ENCODE measurements at places on chromosomes 3 and 15.

DNA sequence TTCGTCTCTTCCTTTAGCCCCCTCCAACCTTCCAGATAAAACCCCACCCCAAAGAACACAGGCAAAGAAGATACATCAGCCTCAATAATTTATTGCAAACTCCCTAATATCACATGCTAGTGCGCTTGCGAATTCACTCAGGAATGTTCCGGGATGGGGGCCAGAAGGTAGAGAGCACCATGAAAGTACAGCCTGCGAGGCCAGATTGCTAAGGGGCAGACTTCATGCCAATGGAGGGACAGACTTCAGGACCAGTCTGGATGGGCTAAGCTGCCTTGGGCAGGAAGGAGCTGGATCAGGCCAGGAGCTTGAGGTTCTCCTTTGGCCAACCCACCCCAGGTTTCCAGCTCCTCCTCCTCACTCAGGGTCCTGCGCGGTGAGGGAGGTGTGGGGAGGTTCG lies 13.4 kb downstream of the CIDEC start:
- DNase-seq, result no peak

DNA sequence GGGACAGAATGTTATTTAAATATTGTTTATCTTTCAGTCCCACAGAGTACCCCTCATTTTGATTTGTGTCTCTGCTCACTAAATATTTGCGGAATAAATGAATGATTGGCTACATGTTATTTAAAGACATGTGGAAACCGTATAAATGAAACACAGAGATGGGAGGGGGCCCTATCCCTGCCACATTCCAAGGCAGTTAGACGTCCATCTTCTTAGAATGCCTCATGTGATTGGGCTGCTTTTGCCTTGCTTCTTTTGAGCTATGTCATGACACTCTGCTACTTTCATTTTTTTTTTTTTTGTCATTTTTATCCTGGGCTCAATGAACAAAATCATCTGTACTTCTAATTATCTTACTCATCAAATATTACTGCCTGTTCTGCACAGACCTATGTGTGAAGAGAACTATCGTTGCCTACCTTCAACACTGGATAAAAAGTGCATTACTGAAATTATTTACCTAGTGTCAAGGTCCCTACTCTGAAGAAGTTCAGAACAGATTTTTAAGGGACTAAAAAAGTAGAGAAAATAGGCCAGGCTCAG lies 83.9 kb upstream of the FAM98B start:
- no peak for DNase-seq

GRCh38 chr3:127484601-127485388 lies 105.7 kb downstream of the TPRA1 start:
- no peak for DNase-seq

- no peak for DNase-seq
Observed at GRCh38 chr3:71299160-71299559, 284.4 kb downstream of the FOXP1 start.

DNA sequence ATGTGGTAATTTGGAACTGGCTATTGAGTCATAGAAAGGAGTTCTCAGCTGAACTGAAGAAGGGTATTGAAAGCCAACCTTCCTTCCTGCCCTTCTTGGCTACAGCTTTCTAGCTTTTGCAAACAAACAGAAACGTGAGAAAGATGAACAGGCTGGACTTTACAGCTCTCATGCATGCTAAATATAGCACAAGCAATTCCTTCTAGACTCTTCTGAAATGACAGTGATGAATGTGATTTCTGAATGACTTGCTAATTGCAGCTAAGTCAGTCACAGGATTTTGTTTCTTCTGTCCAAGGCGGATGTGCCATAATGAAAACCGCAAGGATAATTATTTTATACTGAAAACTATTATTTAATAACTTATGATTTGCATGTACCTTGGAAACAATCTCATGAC lies 36.3 kb downstream of the BCHE start:
- DNase-seq, result no peak

DNA sequence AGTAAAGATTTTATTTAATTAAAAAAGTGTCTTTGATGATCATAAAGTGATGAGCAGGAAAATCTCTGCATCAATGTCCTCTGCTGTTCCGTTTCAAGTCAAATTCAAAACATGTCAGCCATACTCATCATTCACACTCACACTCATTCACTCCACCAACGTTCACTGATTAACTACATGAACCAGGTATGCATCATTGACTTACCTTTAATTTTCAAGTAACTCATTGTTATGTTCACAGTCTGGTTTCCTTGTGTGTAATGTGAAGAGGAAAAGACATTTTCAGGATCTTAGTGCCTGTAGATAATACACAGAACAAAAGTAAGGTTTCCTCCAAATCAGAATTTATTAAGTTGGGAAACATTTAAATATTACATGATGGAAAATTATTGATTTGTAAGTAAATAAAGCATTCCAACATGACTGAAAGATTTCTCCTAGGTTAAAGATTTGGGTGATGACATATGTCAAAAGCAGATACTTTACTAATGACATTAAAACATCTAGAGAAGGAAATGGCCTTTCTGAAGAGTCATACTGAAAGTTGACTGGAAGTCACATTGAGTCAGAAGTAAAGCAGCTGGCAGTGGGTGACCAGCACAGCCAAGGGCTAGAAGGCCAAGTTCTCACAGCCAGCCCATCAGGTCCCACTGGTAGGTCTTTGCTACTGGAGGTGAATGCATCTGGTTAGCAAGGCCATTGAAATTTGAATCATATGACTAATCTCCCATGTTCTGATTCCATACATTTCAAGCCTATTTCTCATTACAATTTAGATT lies 251.9 kb downstream of the CDIN1 start:
- DNase-seq, result peak; percentile 30

DNA sequence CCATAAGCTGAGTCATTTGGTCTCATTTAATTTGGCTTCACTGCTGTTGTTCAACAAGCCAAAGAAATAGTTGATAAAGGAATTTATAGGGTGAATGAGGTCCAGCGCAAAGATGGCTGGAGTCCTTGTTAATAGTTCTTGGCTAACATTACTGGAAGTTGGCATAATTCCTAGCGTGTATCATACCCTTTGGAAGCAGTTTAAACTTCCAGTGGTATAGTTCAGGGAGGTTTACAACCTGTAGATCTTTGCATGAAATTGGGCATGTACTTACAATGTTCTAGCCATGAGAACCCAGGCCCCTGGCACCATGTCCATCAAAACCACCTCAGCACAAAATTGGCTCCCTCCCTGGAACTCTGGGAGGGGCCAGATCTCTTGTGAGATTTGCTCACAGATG lies 380.8 kb downstream of the LRTM1 start:
- DNase-seq, result no peak

- DNase-seq, result peak; percentile 81
Observed at GRCh38 chr3:194333212-194333980, 17.7 kb downstream of the CPN2 start.

DNA sequence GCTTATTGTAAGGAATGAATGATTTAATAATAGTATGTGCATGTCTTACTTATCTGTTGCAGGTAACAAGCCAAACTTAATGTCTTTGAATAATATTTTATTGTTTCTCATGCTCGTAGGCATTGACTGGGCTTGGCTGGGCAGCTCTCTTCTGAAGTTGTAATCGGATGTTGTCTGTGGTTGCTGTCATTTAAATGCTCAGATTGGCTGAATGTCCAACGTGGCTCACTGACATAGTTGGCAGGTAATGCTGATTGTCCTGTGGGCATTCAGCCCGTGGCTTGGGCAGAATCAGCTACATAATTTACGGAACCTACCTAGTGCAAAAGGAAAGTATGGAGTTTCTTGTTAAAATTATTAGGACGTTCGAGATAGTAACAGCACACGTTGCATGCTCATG lies 297.4 kb upstream of the GBE1 start:
- DNase-seq, result no peak
